Activated CD8-positive, alpha-beta memory T cell treated with anti-CD3 and anti-CD28 coated beads for 1 hour (primary cell): ENCODE measurements at places on chromosomes 11 and 22.

DNA sequence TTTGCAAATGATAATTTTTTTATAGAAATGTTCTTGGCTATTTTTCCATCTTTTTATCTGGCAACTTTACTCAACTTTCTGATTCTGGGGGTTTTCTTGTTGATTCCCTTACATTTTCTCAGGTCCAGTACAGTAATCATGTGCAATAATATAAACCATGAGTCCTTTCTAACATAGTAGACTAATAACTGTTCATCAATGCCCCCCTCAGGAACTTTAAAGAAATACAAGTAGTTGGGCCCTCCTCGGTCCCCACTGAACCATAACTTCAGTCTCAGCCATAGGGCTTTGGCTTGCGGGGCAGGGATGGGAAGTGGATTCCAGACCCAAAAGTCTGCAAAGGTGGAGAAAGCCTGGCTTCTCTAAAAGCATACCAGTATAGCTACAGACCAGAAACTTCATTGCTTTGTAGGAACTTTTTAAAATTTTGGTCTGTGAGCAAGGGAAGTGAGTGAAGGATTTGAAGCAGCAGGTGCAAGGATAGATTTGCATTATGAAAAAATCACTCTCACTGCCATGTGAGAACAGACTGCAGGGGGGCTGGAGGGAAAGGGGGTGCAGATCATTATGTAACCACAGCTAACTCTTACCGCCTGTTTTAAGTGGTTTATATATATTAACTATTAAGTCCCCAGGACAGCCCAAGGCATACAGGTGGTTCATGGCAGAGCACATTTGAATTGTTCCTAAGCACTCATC, 10.4 kb upstream of the TUB start:
- no peak for DNase-seq

DNA sequence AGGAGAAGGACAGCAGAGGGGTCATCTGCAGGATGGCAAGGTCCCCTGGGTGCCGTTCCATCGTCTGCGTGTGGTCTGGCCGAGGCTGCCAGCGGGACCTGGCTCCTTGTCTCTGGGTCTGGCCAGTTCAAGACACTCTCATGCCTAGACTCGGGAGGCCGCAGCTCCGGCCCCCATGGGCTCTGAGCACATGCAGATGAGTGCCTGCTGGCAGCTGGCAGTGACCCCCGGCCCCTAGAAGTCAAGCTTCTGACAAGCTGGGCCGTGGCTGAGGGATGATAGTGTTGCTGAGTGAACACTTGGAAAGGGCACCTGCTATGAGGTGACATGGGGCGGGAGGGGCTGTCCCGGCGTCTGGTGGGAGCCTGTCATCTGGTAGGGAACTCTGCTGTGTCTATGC, 1180.6 kb downstream of the BRD1 start:
- no peak for DNase-seq

DNA sequence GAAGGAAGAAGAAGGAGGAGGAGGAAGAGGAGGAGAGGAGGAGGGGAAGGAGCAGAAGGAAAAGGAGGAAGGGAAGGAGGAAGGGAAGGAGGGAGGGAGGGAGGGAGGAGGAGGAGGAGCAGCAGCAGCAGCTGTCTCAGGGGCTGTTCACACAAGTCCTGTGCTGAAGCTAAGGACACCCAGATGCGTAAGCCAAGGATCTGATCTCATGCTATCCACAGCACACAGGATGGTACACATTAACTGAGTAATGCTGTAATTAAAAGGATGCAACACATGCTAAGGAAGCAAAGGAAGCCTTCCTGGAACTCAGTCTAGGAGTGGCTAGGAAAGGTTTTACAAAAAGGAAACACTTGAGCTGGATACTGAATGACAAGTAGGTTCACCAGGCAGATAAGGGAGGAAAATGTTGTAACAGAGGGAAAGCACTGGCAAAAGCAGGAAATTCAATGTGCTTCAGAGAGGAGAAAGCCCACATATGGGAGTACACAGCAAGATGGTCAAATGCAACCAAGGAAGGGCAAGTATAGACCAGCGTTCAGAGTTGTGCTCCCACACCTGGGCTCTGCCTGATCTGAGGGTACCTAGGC, 32.0 kb downstream of the TRIM66 start:
- DNase-seq, result no peak

DNA sequence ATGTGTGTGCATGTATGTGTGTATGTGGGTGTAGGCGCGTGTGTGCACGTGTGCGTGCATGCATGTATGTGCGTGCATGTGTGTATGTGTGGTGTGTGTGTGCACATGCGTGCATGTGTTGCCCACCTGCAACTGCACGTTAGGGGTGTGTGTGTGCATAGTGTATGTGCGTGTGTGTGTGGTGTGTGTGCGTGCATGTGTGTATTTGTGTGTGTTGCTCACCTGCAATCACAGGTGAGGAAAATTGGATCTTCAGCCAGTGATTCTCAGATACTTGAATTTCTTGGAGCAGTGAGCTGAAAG, 54.3 kb downstream of the ST14 start:
- DNase-seq, result no peak

GRCh38 chr11:104352036-104352435, 188.1 kb upstream of the PDGFD start:
- no peak for DNase-seq

- no peak for DNase-seq
These were observed 5.3 kb downstream of the EXPH5 start for GRCh38 chr11:108588287-108588686.

- DNase-seq, result no peak
These were observed 8.8 kb downstream of the RRAS2 start for GRCh38 chr11:14350215-14350614.

DNA sequence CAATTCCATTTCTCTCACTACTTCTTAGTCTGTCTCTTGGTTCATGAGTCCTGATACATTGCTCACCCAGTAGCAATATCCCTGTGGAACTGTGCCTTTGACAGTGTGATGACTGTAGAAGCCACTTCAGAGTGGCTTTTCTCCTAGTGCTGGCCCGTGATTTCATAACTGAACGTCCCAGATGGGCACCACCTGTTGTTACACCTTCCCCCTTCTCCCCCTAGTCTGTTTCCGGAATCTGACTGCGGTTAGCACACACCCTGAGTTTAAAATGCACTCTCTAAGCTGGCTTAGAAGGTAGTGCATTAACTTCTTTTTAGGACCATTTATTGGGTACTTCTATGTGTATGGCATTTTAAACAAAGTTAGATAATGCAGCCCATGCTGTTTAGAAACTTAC, 83.0 kb downstream of the ALX4 start:
- DNase-seq, result no peak

GRCh38 chr11:114197799-114198500, 98.2 kb upstream of the NNMT start:
- no peak for DNase-seq

- no peak for DNase-seq
These were observed 664 bp upstream of the OR10A4 start for GRCh38 chr11:6875761-6876160.

DNA sequence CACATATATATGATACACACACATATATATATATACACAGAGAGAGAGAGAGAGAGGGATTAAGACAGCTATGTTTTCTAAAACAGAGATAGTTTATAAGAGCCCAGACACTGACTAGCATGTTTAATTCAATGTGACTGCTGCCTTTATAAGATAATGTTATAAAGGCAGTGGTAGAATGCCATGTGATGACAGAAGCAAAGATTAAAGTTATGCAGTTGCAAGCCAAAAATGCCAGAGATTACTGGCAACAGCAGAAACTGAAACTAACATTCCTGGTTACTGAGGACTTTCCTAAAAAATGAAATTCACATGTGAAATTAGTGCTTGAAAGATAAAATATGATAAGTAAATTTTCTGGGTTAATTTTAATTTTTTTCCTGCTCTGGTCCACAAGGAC, 1888.9 kb downstream of the LRRC4C start:
- no peak for DNase-seq

DNA sequence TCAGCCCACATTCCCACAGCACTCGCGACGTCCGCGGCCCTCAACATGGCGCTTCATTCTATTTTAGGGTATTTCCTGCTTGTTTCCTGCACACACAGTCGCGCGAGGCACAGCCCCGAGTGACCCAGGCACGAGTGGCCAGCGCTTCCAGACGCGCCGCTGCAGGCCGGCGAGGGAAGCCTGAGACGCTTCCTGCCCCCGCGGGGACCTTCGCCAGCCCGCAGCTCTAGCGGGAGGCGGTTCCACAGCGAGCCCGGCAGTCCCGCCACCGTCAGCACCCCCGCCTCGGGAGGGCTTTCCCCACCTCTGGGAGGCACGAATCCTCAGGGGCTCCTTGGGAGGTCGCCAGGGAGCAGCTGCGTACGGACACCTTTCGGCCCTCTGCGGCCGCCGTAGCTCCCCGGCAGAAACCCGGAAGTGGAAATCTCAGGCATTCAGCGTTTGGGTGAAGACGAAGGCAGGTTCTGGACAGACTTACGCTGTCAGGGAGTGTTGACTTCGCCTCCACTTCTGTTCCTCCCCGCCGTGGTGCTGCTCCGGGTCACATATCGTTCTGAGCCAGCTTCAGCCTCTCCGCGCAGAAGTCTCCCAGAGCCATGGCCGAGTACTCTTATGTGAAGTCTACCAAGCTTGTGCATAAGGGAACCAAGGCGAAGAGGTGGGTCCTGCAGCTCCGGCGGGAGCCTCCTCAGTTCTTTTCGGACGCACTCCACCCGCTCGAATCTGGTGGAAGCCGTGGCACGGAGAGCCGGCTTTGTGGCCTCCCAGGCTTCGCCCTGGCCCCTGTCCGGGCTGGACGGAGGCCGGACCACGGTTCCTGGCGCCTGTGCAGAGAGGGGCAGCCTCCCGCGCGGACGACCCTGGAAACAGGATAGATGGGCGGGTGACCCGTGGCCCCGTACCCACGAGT, 2925.9 kb upstream of the OR11H1 start:
- no peak for DNase-seq

DNA sequence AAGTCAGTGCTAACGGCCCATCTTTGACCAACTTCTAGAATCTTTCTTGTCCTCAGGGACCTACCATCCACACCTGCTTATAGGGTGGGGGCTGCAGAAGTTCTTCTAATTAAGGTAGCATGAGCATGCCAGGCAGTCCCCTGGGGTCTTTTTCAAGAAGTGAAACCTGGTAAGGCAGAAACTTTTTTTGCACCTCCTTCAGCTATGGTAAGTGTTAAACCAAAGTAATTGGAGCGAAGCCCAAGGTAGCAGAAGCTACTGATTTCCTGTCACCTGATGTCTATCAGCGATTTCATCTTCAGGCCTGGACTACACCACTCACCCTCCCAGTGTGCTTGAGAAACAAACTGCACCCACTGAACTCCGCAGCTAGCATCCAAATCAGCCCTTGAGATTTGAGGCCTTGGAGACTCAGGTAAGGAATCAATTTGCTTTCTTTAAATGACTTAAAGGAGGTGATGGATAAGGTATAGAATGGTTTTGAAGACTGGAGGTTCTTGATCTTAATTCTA, at the start of gene MS4A1:
Gene MS4A1, plus strand, starts transcription at position 317 of the 512 bp plus-strand sequence. CDS start 6,528 bp downstream, outside the sequence.
- DNase-seq, result no peak

DNA sequence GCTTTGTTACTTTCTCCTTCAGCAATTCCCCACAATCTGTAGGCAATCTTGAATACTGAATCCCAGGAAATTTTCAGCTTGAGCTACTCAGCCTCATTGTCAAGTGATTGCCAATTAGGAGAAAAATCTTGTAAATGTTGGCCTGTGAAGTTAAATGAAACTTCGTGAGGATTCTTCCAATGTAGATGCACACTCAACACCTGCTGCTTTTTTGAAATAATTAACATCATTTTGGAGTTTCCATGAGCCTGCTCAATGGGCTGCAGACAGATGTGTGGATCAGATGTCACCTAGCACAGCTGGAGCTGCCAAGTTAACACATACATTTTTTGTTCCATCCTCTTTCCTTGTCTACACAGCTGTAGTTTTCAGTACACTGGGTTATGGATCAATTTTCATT, 645.6 kb upstream of the LUZP2 start:
- DNase-seq, result no peak

GRCh38 chr11:25163421-25163820, 666.6 kb downstream of the LUZP2 start:
- DNase-seq, result no peak
